CD4-positive, alpha-beta T cell treated with Interleukin-6 at 100 ng/mL for 8 hours (primary cell): ENCODE measurements at places on chromosomes 16 and 17.

- no peak for DNase-seq
Measured at GRCh38 chr16:54199487-54200160, 87.0 kb downstream of the IRX3 start.

DNA sequence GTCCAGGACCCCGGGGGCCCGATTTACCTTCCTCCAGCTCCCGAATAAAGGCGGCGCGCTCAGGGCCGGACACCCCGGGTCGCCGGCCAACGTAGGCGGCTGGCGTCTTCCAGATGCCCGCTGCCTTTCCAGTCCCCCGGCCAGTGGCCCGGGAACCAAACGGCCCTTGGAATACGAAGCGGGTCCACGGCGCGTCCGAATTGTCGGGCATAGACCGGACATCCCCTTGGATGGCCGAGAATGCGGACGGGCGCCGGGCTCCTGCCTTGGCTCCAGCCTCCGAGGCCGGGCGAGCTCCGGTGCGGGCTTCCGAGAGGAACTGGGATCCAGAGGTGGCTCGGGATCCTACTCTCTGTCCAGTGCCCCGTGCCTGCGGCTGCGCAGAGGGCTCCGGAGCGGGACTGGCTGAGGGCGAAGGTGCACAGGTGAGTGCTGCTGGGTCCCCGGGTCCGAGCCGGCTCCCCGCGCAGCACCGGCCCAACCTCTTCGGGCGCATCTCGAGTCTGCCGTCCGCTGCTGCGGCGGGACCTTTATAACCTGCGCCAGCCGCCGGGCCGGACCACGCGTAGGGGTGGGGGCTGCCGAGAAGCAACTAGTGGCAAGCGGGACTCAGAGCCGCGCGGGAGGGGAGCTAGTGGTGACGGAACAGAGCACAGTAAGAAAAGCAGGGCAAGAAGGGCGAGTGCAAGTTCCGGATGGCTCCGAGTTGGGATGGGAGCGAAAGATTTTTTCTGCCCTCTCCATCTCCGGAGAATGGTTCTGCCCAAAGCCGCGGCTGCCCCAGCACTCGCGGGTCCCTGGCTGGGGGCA, at the start of gene HAP1:
Gene HAP1 (minus strand): TSS at position 505 of the 810 bp plus-strand sequence. CDS start 9 bp downstream, at position 496.
- DNase-seq, result no peak

DNA sequence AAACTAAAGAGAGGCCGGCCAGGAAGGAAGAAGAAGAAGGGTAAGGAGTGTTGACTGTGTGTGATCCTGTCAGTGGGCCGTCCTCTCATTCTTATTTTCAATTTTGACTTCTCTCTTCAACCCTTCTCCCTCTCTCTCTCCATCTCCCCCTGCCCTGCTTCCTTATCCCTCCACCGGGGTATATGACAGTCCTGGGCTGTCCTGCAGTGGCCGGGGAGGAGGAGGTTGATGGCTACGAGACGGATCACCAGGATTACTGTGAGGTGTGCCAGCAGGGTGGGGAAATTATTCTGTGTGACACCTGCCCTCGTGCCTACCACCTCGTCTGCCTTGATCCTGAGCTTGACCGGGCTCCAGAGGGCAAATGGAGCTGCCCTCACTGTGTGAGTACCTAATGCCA, 5.6 kb downstream of the CHD3 start:
- DNase-seq, result no peak

DNA sequence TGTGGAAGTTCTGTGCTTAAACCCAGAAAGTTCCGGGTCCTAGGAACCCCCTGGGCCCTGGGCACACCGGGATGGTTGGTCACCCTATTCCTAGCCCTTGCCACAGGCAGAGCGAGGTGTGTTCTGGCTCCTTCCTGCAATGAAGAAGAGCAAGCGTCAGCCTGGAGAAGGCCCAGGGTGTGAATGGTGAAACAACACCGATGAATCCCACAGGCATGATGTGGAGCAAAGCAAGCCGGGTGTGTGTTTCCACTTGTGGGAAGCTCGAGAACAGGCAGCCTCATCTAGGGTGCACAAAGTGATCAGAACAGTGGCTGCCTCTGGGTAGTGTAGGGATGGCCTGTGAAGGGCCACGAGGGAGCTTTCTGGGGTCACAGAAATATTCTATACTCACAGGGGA, 13.8 kb downstream of the KCNG4 start:
- DNase-seq, result no peak

GRCh38 chr17:4130715-4131114, 12.1 kb downstream of the ZZEF1 start:
- no peak for DNase-seq

- DNase-seq, result no peak
Measured at GRCh38 chr16:48197294-48197693, 41.5 kb upstream of the ABCC12 start.

GRCh38 chr16:23689442-23690187, 10.9 kb downstream of the PLK1 start:
- DNase-seq, result no peak

GRCh38 chr16:1288813-1289476, 20.5 kb upstream of the UBE2I start:
- no peak for DNase-seq

DNA sequence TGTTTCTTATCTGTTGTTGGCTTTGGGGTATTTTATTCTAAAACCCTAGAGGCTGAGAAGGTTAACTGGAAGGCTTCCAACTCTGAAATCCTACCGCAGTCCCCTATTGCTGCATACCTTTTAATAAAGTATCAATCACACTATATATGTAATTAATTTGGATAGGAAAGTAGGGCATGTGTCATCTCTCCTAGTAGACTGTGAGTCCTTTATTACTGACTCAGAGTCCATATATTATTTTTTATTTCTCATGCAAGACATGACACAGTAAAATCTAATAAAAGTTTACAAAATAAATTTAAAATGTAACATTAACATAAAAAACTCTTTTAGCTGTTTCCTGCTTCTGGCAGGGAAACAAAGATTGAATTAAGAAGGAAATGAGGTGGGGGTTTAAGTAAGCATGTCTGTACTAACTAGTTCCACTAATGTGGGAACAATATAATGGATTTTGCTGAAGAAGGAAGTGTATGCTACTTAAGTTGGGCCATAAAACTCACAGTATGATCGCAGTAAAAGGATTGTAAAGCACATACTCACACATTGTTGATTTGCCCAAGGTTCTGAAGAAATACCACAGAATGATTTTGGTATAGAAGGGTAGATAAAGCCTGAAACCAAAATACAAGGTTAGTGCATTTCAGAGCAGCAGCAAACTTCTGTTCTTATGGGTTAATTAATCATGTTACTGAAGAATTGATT, 97.6 kb upstream of the HLF start:
- DNase-seq, result no peak

DNA sequence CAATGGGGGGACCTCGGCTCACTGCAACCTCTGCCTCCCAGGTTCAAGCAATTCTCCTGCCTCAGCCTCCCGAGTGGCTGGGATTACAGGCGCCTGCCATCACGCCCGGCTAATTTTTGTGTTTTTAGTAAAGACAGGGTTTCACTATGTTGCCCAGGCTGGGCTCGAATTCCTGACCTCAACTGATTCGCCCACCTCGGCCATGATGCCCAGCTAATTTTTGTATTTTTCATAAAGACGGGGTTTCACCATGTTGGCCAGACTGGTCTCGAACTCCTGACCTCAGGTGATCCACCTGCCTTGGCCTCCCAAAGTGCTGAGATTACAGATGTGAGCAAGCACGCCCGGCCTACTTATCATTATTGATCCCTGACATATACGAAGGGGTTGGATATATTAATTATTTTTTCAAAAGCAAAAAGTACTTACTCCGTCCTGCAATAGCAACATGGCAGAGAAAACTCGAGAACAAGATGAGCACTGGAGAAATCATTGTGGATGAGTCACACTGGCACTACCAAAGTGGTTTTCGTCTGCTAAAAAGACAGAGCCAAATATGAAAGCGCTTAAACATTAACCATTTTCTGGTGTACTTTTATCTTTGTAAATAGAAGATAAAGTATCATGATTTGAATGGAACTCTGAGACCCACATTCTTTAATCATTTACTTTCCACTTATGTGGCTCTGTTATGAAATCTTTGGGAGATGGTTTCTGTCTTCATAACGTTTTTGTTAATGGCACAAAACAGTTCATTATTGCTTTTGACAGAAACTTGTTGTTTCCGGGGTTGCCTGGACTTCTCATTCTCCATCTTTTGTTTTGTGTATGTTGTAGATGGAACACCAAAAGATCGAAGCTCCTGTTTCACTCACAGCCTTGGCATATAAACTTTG, at the start of gene APOH:
Gene APOH (minus strand): TSS at position 529 of the 896 bp plus-strand sequence. CDS start 36 bp downstream, at position 493.
- DNase-seq, result no peak

DNA sequence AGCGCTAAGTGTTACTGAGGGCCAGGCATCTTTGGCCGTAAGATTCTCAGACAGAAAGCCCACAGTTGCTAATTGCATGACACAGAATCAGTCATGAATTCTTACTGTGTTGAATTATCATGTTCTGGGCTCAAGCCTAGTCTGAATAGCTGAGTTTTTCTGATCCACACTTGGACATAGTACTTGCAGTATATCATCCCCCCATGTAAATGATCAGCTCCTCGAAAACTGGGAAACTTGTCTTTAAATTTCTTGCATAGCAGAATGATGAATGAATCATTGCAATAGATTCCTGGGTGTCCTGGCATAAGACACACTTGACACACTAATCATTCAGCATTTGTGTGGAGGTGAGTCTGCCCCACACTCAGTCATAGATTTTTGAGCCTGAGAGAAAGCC, 2.2 kb downstream of the MLYCD start:
- no peak for DNase-seq

DNA sequence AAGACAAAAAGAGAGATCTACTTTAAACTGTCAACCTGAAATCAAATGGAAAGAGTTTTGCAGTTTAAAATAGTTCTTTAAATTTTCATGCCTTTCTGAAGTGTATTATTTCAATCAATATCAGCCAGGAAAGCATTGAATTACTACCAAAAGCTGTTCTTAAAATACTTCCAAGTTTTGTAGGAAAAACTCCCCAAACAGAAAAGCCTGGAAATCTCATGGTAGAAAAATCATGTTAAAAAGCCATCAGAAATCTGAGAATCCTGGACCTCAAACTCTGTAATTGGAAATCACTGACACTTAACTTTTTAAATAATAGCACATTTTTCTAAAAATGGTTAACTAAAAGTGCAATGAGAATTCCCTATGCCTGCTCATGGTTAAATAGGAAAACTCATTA, 63.3 kb upstream of the CNTNAP4 start:
- no peak for DNase-seq

GRCh38 chr16:28217326-28217725, 5.6 kb upstream of the XPO6 start:
- DNase-seq, result no peak

DNA sequence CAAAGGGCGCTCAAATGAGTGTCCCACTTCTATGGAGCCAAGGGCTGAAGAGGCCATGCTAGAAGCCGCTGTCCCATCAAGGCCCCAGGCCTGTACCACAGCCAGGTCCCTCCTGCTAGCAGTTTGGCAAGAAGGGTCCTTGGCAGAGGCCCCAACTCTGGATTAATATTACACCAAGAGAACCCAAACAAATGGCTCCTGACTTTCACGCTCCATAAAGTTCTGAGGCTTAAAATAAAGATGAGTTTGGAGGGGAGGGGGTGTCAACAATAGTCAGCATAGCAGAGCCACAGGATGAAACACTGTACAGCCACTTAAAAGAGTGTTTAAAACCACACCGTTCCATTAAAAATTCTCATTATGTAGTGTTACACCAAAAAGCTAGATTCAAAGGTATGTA, 30.5 kb downstream of the CUEDC1 start:
- DNase-seq, result no peak

- DNase-seq, result no peak
Measured at GRCh38 chr17:82343560-82343959, 10.0 kb upstream of the SECTM1 start.

DNA sequence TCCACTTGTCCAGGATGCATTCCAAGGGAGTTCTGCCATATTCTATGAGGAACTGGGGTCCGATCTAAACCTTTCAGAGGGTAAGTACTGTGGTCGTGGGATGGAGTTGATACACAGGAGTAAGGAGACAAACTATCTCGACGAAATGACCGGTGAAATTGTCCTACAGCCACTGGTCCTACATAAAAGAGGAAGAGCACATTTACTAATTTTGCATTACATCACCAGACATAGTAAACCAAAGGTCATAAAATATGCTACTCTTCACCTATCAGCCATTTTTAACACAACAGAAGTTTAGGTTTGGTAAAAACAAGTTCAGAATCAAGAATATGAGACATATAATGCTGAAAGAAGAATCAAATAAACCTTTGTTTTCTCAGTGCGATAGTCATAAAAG, 8.1 kb downstream of the HSF5 start:
- no peak for DNase-seq

DNA sequence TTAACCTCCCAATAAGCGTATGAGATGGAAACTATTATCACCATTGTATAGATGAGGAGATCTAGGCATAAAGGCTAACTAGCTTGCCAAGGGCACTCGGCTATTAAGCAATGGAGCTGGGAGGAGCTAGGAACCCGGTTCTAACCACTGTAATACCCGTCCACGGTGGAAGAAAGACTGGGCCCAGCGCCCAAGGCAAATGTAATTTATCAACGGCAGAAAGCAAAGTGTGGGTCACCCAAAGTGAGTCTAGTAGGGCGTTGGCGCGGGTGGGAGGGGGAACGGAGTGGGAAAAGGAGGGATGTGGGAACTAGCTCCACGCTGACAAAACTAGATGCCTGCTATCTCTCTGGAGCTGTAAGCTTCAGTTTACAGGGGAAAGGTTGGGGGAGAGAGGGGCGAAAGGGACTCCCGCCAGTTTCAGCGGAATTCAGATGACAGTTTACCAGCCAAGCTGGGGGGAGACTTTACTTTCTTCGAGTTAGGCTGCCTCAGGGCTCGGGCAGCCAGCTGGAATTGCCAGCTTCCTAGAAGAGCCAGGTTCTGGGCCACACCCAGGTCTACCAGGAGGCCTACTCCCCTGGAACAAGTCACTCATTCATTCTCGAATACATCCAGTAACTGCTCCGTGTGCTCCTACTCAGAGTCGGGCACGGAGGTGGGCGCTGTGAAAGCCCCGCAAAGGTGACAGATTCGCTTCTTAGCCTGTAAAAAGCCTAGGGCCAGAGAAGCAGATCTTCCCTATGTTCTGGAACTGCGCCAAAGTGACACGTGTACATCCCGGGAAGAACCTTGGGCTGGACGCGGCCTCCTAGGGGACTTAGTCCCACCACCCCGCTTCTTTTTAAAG, 837 bp downstream of the LRRC59 start:
- DNase-seq, result no peak
